ENCODE measurements at places on chromosomes 3 and 15.

DNA sequence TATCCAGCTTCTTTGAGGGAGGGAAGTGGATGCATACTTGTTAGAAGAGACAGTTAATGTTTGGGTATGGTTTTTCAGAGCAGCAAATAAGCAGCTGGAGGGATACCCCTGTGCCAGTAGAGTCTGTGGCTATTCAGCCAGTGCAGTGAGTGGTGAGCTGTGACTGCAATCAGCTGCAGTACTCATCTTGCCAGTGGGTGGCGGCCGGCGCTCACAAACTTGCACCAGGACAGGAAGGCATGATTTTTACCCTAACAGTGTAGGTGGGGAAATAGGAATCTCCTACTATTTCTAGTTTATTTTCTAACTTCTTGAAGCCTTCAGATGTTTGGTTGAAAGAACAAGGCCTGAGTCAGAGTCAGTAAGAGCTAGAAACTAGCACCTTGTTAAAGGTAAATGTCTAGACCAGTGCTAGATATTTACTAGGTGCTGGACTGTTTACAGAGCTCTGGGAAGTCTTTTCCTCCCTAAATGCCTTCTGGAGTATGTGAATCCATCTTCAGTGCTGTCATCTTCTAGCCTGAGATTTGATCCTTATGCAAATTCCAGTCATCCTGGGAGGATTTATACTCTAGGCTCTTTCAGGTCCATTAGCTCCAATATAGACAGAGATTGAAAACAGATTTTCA lies 23.6 kb downstream of the TIMP4 start:
- DNase-seq, result peak; percentile 77

DNA sequence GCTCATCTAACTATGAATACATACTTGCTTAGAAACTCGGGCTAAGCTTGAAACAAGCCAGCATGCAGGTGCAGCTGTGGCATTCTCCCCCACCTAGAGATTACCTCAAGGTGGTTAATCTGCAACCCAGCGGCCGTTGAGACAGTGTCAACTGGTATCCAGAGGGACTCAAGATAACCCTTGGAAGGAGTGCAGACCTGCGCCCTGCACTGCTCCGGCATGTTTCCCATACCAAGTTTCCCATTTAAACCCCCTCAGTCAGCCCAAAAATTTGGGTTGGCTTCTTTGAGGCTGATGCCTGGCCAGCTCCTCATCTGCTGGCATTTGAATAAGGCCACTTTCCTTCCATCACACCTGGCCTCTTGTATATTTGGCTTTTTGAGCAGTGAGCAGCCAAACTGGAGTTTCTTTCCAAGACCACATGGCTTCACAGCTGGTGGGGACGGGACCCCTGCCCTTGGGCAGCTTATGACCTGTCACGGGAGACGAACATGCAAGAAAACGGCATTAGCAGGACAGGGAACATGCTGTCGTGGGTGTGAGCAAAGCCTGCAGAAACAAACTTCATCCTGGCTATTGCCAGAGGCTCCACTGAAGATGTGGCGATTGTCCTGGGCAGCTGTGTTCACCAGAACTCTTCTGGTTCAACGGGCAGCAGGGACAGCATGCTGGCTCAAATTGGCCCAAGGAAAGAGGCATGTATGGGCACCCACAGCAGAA lies 98.2 kb downstream of the PLXNA1 start:
- no peak for DNase-seq

- peak; percentile 26 for DNase-seq
Observed at GRCh38 chr15:75167588-75168350, 33.9 kb upstream of the C15orf39 start.

DNA sequence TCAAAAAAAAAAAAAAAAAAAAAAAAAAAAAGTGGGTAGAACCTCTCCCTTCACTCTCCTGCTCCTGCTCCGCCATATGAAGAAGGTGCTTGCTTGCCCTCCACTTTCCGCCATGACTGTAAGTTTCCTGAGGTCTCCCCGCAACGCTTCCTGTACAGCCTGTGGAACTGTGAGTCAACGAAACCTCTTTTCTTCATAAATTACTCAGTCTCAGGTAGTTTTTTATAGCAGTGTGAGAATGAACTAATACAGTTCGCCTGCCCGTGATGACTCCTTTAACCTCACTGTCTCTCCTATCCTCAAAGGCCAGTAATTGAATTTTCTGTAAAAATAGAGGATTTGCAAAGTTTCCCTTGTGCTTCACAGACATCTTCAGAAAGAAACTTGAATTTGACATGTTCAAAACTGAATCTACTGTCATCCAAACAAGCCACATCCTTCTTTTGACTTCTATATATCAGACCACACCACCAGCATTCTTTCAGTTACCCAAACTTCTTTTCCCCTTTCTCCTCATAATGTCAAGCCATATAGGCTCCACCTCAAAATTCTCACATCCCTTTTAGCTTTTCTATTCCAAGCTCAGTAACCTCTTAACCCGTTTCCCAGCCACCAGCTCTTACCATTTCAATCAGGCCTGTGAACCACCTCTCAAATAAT lies 44.3 kb downstream of the P2RY1 start:
- no peak for DNase-seq
